ENCODE measurements at places on chromosomes 4 and X. TPM values are rescaled to one million over a fixed set of nuclear protein-coding genes. Genes with fewer than 3 reads are reported as not detected.

CPLX1 gene
- 3.5 TPM for total RNA-seq

- DNase-seq, result no peak
- no peaks in the 10 kb centered on the region for H3K27me3 ChIP-seq
- H3K27ac ChIP-seq, result no peak overlapping the region
- no peak overlapping the region for H3K4me3 ChIP-seq
These were observed 13.6 kb downstream of the DDX53 start for GRCh38 chrX:23013366-23013765.

DNA sequence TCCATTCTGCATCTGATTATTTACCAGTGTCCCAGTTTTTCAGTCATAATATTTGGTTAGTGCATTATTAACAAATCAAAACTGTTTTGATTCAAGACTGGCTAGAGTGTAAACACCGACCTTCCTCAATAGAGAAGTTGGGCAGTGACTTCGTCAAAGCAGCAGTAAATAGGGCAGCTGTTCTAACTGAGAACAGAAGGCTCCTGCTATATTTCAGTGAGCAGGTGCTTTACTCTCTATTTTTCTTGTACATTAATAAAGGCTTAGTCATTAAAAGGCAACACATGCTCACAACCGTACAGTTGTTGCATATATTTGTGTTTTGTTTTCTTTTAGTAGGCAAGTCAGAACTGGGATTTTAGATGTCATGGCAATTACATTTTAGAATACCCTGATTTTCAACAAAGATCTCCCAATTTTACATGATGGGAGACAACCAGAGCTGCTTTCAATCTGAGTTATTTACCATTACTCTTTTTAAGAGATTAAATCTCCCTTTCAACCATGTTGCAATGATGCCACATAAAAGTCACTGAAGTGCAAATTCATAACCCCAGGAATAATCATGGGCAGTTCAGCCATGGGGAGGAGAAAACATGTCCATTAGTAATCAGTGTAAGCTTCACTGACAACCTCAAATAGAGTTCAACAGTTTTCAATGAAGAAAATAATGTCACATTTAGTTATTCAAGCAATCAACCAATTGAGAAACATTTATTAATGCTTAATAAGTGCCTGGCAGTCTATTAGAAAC lies 233.3 kb downstream of the NDST4 start:
- no peak overlapping the region for H3K4me3 ChIP-seq
- H3K27me3 ChIP-seq, result no peaks in the 10 kb centered on the region
- no peak overlapping the region for H3K27ac ChIP-seq
- no peak for DNase-seq
- no peaks in the 10 kb centered on the region for H3K36me3 ChIP-seq
- H3K4me1 ChIP-seq, result no peaks in the 10 kb centered on the region

- no peaks in the 10 kb centered on the region for H3K4me1 ChIP-seq
- no peaks in the 10 kb centered on the region for H3K27me3 ChIP-seq
- DNase-seq, result no peak
- H3K36me3 ChIP-seq, result no peaks in the 10 kb centered on the region
- no peak overlapping the region for H3K4me3 ChIP-seq
These were observed 25.1 kb downstream of the EPHA5 start for GRCh38 chr4:65645185-65645584.

DNA sequence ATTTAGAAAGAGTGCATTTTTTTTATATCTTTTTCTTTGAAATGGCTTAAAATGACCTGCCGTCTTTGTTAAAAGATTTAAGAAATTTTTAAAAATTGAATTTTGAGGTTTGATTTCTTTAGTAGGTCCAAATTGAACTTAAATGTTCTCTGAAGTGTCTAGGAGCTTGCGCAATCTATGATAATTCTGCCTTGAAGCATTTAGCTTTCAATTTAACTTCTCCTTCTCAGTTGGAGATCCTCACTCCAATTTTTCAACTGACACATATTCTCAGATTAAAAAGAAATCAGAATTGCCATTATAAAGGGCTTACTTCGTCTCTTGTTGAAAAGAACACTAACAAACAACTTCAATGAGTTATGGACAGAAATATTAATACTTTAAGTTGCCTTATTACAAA lies 273.5 kb downstream of the TMA16 start:
- H3K36me3 ChIP-seq, result no peaks in the 10 kb centered on the region
- H3K4me3 ChIP-seq, result no peak overlapping the region
- no peak overlapping the region for H3K27ac ChIP-seq
- H3K4me1 ChIP-seq, result no peaks in the 10 kb centered on the region
- H3K27me3 ChIP-seq, result no peaks in the 10 kb centered on the region

GRCh38 chr4:71355045-71355444 lies 16.2 kb downstream of the SLC4A4 start:
- H3K27ac ChIP-seq, result no peak overlapping the region
- DNase-seq, result no peak
- no peaks in the 10 kb centered on the region for H3K4me1 ChIP-seq
- H3K4me3 ChIP-seq, result no peak overlapping the region

DNA sequence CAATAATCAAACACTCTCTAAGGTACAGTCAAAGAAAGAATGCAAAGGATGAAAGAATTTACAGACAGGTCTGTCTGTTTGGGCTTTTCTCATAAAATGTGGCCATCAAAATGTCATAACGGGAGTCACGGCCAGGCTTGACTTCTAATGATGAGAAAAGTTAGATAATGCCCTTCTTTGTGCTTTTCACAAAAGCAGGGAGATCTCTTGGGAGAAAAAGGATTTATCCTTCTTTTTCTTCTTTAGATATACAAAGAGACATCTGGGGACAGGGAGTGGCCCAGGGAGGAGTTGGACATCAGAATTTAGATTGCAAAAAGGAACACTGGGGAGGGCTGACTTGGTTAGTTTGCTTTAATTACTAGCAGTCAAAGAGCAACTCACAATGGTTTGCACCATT lies 93.1 kb downstream of the SLC39A8 start:
- DNase-seq, result no peak
- no peaks in the 10 kb centered on the region for H3K4me1 ChIP-seq
- no peaks in the 10 kb centered on the region for H3K36me3 ChIP-seq

VSIG1 gene
- total RNA-seq, result 0.99 TPM

WDR17 gene
- 0.52 TPM for total RNA-seq

GRCh38 chr4:1416051-1416947 lies 10.1 kb upstream of the NKX1-1 start:
- H3K36me3 ChIP-seq, result no peaks in the 10 kb centered on the region
- no peak overlapping the region for H3K27ac ChIP-seq
- no peak for DNase-seq
- H3K4me3 ChIP-seq, result no peak overlapping the region

DNA sequence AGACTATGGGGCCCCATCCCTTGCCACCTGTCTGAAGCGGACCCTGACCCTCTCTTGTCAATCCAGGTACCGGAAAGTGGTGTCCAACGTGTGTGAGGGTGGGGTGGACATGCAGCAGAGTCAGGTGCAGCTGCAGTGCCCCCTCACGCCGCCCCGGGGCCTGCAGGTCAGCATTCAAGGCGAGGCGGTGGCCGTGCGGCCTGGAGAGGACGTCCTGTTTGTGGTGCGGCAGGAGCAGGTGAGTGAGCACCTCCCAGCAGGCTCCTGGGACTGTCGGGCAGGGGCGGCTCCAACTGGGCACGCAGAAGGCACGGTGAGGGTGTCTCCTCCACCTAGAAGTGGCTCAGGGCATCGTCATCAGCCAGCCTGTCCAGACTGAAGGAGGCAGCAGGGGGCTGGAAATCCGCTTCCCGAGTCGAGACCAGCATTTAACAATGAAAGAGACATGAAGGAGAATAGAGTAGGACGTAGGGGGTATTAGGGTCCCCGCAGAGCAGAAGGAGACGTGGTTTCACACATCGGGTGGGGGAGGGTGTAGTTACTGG lies 221.6 kb downstream of the AFAP1 start:
- no peak overlapping the region for H3K4me3 ChIP-seq
- H3K27me3 ChIP-seq, result peaks cover 19% of the 10 kb centered on the region
- DNase-seq, result no peak
- no peaks in the 10 kb centered on the region for H3K36me3 ChIP-seq
- H3K4me1 ChIP-seq, result no peaks in the 10 kb centered on the region

GRCh38 chr4:4860600-4861389 lies 1.3 kb downstream of the MSX1 start:
- peaks cover 92% of the 10 kb centered on the region for H3K27me3 ChIP-seq
- no peaks in the 10 kb centered on the region for H3K36me3 ChIP-seq
- H3K27ac ChIP-seq, result no peak overlapping the region

- H3K27ac ChIP-seq, result no peak overlapping the region
- no peaks in the 10 kb centered on the region for H3K27me3 ChIP-seq
- no peaks in the 10 kb centered on the region for H3K36me3 ChIP-seq
- H3K4me3 ChIP-seq, result no peak overlapping the region
These were observed 61.9 kb downstream of the HOPX start for GRCh38 chr4:56619160-56619559.

- H3K4me3 ChIP-seq, result no peak overlapping the region
- no peaks in the 10 kb centered on the region for H3K36me3 ChIP-seq
- no peak overlapping the region for H3K27ac ChIP-seq
- no peak for DNase-seq
These were observed 9.6 kb upstream of the TMSB4X start for GRCh38 chrX:12965131-12965940.

CCDC120 gene
- total RNA-seq, result 0.71 TPM

DRD5 gene
- total RNA-seq, result 0.09 TPM

DNA sequence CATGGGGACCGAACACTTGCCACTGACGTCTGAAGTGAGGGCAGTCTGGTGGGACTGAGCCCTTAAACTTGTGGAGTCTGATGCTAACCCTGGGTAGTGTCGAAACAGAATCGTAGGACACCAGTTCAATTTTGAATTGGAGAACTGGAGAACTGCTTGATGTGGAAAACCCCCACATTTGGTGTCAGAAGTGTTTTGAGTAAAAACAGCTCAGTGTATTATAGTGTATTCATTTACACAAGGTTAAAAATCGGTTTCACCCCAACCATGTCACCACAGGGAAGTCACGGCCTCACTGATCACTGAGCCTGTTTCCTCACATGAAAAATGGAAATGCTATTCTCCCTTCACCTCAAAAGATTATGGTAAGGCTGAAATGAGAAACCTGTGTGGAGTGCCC lies 21.9 kb downstream of the PIN4 start:
- no peak overlapping the region for H3K4me3 ChIP-seq
- no peak for DNase-seq
- no peak overlapping the region for H3K27ac ChIP-seq
- no peaks in the 10 kb centered on the region for H3K27me3 ChIP-seq
- H3K36me3 ChIP-seq, result peaks cover 16% of the 10 kb centered on the region
- H3K4me1 ChIP-seq, result no peaks in the 10 kb centered on the region

GRCh38 chr4:118389721-118390120 lies 36.9 kb upstream of the PRSS12 start:
- no peak overlapping the region for H3K4me3 ChIP-seq
- no peaks in the 10 kb centered on the region for H3K36me3 ChIP-seq
- H3K27me3 ChIP-seq, result no peaks in the 10 kb centered on the region
- H3K4me1 ChIP-seq, result no peaks in the 10 kb centered on the region
- H3K27ac ChIP-seq, result no peak overlapping the region

DNA sequence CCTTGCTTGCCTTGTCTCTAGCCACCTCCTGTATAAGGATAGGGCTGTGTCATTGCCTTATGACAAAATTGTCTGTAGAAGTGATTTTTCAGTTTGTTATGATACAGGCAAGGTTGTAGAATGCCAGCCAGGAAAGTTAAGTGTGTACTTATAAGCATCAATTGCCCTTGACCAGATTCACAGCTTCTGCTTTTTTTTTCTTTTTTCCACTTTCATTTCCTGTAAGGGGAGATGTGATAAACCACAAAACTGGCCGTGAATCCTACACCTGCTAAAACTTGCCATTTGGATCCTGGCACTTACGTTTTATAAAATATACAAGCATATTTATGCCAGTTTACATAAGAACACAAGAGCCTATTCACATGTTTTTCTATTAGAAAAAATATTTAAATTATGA lies 35.0 kb upstream of the BMPR1B start:
- no peaks in the 10 kb centered on the region for H3K36me3 ChIP-seq
- no peak for DNase-seq
- H3K27ac ChIP-seq, result no peak overlapping the region
- H3K27me3 ChIP-seq, result no peaks in the 10 kb centered on the region
- H3K4me3 ChIP-seq, result no peak overlapping the region

GPC3 gene
- total RNA-seq, result 26.2 TPM

GRCh38 chr4:14615671-14616070 lies 386.6 kb upstream of the CPEB2 start:
- no peaks in the 10 kb centered on the region for H3K27me3 ChIP-seq
- H3K36me3 ChIP-seq, result no peaks in the 10 kb centered on the region
- H3K27ac ChIP-seq, result no peak overlapping the region

GNRHR gene
- total RNA-seq, result not detected

DNA sequence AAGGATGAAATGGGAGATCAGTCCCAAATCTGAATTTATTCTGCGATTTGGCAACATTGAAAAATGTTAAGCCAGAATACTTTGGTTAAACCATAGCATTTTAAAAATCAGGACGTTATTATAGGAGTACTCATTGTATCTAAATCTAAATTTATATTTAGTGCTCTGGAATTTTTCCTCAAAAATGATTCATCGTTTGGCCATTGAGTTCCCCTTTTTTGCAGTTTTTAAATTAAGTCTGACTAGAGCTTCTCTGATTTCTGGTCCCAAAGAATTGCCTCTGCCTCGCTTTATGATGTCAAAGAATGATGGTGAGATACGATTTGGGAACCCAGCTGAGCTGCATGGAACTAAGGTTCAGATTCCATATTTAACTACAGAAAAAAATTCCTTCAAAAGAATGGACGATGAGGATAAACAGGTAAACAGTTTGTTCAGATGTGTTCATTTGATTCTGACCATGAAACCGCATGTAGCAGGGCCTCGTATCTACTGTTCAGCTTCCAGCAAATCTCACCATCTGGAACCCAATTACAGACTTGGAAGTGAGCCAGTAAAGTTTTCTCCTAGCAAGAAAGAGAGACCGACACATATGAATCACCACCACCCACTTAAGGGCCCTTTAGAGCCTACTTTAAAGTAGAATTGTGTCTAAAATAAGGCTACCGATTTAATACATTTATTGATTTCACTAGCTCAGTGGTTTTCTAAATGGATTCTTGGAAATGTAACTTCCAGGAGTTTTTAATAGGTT lies 75.6 kb downstream of the REPS2 start:
- no peak overlapping the region for H3K27ac ChIP-seq
- peaks cover 4% of the 10 kb centered on the region for H3K4me1 ChIP-seq
- no peaks in the 10 kb centered on the region for H3K27me3 ChIP-seq
- no peak for DNase-seq
- no peak overlapping the region for H3K4me3 ChIP-seq

TLR6 gene
- 2.5 TPM for total RNA-seq

DNA sequence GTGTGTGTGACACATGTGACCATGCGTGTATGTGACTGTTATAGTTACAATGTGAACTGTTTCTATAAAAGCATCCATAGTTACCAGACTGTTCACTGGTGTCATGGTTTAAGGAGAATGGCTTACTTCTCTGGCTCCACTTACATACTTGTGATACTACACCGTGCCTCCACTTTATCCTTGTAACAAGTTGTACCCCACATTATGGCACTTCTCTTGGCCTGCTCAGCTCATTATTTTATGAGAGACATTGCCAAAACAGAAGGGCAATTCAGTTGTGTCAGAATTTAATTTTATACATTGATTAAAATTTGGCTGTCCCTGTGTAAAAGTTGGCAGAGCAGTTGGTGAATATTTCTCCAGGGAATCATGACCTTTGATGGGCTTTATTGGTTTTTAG lies 62.4 kb upstream of the TBC1D14 start:
- H3K4me3 ChIP-seq, result no peak overlapping the region
- peaks cover 28% of the 10 kb centered on the region for H3K36me3 ChIP-seq
- no peaks in the 10 kb centered on the region for H3K4me1 ChIP-seq
- H3K27ac ChIP-seq, result no peak overlapping the region
- H3K27me3 ChIP-seq, result no peaks in the 10 kb centered on the region

UCHL1 gene
- total RNA-seq, result 28.0 TPM

UGT2B17 gene
- 0.28 TPM for total RNA-seq
